ENCODE measurements at places on chromosomes 13 and 19.

DNA sequence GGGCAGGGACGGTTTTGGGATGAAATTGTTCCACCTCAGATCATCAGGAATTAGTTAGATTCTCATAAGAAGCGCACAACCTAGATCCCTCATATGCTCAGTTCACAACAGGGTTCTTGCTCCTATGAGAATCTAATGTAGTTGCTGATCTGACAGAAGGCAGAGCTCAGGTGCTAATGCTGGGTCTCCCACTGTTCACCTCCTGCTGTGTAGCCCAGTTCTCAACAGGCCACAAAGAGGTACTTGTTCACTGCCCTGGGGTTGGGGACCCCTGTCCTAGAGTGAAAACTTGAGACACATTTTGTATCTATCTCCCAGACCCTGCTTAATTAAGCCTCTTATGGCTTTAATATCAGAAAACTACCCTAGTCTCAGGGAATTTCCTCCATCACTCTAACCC is 966.0 kb downstream of the PCDH17 start:
- DNase-seq: no peak

GRCh38 chr19:58098682-58098998 is 609 bp upstream of the ZSCAN18 start:
- DNase-seq: no peak

DNA sequence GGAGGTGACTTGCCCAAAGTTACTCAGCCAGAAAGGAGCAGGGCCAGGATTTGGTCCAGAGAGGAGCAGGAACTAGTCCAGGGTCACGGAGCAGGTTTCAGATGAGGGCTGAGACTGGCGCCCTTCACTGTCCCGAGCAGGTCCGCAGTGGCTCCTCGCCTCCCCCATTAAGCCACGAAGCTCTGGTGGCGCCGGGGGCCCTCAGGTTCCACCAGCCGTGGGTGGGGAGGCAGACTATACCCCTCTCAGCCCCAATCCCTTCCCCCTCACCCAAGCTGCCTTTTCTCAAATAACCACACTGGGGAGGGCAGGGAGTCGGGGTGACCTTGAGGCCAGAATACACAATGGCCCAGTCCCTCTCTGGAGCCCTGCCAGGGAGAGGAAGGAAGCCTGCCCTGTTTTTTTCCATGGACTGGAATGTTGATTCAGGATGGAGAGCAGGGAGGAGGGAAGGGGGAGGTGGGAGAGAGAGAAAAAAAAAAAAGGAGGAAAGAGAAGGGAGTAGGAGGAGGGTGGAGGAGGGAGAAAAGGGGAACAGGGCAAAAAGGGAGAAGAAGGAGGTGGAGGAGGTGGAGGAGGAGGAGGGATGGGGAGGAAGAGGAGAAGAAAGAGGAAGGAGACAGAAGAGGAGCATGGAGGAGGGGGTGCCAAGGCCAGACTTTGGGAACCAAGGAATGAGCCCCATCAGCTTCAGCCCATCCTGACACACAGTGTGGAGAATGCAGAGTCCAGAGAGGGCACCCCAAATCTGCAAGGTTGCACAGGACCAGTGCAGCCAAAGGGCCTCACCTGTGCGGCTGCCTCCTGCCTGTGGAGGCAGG is 19.7 kb downstream of the CEACAM16 start:
- no peak for DNase-seq

GRCh38 chr19:12864721-12865715 is 16.2 kb downstream of the DNASE2 start:
- no peak for DNase-seq

GRCh38 chr13:84430015-84430414 is 547.7 kb upstream of the SLITRK1 start:
- DNase-seq: no peak

Data from NCI-H187 (cell line).